Transverse colon (tissue), 4 donors: ENCODE measurements at places on chromosomes 7 and 10. TPM values are rescaled to one million over a fixed set of nuclear protein-coding genes. Genes with fewer than 3 reads are reported as not detected.

DNA sequence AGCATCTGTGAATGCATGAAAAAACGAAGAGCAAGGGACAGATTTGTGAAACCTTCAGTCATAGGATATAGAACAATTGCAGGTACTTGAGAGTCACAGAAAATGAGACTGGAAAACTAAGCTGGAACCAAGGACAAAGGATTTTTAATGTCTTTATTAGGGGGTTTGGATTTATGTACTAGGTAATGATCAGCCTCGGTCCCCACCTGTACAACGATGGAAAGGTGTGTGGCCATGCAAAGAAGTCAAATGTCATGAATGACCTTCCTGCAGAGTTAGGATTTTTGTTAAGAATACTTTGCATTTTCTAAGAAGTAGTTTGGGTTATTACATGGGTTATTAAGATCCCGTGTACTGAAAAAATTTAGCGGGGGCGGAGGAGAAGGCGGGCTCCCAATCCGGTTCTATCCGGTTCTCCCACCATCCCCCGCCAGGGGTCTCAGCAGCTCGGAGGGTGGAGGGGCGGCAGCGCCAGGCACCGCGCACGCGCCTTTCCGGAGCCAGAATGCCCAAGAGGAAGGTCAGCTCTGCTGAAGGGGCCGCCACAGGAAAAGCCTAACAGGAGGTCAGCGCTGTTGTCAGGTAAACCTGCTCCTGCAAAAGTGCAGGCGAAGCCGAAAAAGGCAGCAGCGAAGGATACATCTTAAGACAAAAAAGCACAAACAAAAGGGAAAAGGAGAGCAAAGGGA is 327.5 kb upstream of the PLXDC2 start:
- DNase-seq = peak; percentile 15

DNA sequence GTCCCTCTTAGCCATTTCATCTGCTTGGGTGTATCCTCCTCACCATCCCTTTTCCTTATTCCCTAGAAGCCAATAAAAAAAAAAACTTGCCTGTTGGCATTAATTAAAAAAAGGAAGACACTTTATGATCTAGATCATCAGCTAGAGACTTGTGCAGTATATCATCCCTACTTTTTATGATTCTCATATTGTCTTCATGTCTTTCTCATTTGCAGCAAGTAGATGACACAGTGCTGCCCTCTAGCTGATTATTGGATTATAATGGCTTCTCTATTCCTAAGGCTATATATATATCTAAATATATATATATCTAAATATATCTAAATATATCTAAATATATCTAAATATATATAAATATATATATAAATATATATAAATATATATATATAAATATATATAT is 272.4 kb upstream of the LRGUK start:
- no peak for DNase-seq

GRCh38 chr10:95391581-95392216 is 100.9 kb upstream of the PDLIM1 start:
- DNase-seq = no peak

DNA sequence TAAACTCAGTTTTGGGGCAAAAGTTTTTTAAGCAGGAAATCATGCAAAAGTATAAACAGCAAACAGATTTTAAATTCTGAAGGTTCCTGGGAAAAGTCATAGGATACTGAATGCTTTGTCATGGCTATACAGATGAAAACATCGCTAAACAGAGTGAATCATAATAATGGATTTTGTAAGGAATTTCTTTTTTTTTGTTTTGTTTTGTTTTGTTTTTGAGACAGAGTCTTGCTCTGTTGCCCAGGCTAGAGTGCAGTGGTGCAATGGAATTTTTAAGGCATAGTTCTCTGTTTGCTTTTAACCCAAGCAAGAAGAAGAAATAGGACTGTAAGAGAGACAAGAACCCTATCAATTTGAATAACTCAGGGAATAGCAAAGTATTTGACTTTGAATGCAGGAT is 285.3 kb downstream of the NRG3 start:
- no peak for DNase-seq

DNA sequence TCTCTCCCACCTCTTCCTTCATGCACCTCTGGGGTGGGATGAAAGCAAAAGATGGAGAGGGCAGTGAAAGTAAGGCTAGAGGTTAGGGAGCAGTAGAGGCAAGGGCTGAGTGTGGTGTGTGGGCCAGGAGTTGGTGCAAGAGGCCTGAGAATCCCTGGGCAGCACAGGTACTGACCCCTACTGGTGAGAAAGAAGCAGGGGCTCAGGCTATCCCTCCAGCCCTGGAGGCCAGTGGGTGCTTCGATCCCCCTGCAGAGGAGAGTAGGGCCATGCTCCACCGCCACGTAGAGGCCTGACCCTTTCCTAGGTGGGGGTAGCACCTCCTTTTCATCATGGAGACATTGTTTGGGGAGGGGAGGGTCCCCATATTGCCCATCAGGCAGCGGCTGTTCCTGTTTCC is 9.8 kb downstream of the CDHR1 start:
- no peak for DNase-seq

- no peak for DNase-seq
Observed at GRCh38 chr7:129950933-129951225, 1.9 kb downstream of the UBE2H start.

- no peak for DNase-seq
Observed at GRCh38 chr7:15086131-15086611, 183.6 kb upstream of the DGKB start.

DNA sequence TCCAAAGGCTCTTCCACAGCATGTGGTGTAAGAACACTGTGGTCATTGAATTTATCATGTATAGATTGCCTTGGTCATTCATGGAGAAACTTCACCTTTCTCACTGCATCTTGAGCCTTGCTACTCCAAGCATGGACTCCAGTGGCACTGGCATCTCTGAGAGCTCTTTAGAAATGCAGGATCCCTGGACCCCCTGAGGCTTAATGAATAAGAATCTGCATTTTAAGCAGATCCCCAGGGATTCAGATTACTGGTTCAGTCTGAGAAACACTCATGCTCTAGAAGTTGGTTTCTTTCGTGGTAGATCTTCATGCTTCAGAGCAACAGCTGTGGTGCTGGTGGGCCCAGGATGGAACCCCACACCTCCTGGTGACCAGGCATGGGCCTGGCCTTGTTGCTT is 63.2 kb downstream of the CFAP58 start:
- no peak for DNase-seq

GRCh38 chr7:51066405-51066882 is 250.2 kb downstream of the COBL start:
- no peak for DNase-seq

DNA sequence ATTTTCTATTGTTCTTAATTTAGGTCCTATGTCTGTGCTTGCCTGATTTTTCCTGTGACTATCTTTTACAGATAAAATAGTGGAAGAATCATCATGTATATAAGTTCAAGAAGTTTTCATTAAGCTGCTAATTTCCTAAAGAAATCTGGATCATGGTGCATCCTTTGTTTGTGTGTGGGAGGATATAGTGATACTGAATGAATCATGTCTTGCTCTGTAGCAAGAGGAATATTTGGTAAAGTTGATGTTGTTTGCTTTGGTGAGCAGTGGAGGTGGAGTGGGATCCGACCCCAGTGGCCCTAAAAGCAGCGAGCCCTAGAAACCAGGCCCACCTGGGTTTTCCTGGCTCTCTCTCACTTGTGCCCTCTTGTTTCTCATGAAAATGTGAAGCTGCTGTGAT is 83.7 kb downstream of the CCNY start:
- no peak for DNase-seq

- no peak for DNase-seq
Observed at GRCh38 chr7:132785870-132786269, 209.6 kb upstream of the PLXNA4 start.

DNA sequence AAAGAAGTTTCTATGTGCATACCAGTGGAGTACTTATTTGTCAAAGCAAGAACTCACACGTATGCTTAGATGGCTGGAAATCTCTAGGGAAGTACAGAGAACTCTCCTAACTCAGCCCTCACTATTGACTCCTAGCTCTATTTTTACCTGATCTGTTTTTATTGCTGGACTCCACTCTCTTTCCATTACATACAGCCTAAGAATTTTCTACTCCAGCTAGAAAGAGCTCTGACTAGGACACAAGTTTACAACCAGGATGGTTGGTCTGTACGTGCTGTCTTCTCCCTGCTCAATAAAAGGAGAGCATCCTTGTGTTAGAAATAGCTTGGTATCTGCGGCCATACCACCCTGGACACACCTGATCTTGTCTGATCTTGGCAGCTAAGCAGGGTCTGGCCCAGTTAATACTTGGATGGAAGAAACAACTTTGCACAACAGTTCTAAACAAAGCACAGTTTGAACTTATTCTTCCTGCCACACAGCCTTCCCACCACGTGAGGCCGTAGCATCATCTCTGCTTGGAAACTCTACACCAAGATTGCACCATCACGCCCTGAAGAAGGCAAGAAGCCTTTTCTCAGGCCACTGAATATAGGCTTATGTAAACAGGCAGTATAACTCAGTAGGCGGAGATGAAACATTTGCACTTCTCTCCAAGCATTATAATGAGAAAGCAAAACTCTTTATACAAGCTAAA is 50.7 kb downstream of the KCNMA1 start:
- DNase-seq = peak; percentile 57

DNA sequence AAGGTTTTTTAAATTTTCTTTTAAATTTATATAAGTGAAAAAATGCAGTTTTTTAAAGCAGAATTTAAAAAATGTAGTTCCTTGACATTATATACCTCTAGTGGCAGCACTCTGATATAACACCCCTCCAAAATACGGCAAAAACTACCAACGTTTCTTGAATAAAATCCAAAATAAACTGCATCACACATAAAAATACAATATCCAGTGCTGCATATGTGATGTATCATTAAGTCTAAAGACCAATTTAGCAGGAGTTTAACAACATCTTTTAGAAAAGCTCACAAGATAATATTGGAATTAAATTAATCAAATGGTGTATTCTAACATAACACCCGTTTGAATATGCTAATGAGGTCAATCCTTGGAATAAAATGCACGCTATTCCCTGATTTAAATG is 1.4 kb downstream of the TCERG1L start:
- DNase-seq = no peak

GRCh38 chr10:20990604-20991003 is 93.5 kb upstream of the NEBL start:
- no peak for DNase-seq

- no peak for DNase-seq
Observed at GRCh38 chr7:80858141-80858903, 60.5 kb downstream of the SEMA3C start.

GRCh38 chr10:82591421-82591820 is 716.4 kb downstream of the NRG3 start:
- no peak for DNase-seq

GRCh38 chr10:61992671-61993668 is 91.5 kb downstream of the ARID5B start:
- DNase-seq = peak; percentile 56

- DNase-seq = no peak
Observed at GRCh38 chr10:34003561-34003960, 669.1 kb upstream of the NRP1 start.

- no peak for DNase-seq
Observed at GRCh38 chr7:17564678-17565212, 266.3 kb downstream of the AHR start.

- DNase-seq = no peak
Observed at GRCh38 chr7:95066737-95067530, 159.5 kb downstream of the PPP1R9A start.

C10orf143 gene
- not detected for total RNA-seq

SHTN1 gene
- 20.6 TPM for total RNA-seq

PCDH15 gene
- total RNA-seq = 0.14 TPM

MRLN gene
- total RNA-seq = not detected

FAM204A gene
- 16.8 TPM for total RNA-seq

RFC2 gene
- total RNA-seq = 17.3 TPM

IDI2 gene
- total RNA-seq = not detected

CDK14 gene
- 7.4 TPM for total RNA-seq

FAM221A gene
- 7.5 TPM for total RNA-seq

HMX2 gene
- total RNA-seq = 0.64 TPM
